ENCODE measurements at places on chromosomes 7 and 10.

DNA sequence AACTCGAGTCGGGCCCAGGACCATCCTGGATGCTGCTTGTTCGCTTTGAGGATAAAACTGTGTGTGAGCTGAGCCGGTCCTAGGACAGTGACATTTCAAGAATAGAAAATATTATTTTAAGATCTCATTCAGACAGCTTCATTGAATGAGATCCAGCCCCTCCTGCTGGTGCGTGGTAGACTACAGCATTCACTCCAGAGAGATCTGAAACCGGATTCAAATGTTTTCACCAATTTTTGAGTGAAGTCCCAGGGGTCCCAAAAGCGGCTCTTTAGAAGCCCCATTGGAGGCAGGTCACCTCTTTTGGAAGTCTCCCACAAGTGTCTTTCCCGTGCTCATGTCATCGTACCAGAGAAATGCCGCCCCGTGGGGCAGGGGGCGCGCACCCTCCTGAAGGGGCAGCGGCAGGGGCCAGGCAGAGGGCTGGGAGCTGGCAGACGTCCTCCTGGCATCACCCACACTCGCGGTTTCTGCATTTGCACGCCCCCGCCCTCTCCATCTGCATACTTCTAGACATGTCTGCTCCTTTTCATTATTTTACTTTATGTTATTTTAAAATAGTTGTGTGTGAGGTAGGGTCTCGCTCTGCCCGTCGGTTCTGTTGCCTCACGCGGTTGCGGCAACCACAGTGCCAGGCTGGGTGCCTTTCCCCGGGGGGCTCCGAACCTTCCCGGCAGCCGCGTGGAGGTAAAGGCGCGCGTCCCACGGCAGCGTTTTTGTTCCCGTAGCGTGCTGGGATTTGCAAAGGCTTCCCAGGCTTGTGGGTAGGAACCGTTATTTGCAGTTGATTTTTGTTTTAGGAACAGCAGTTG lies 52.3 kb upstream of the DPYSL4 start:
- DNase-seq: no peak

DNA sequence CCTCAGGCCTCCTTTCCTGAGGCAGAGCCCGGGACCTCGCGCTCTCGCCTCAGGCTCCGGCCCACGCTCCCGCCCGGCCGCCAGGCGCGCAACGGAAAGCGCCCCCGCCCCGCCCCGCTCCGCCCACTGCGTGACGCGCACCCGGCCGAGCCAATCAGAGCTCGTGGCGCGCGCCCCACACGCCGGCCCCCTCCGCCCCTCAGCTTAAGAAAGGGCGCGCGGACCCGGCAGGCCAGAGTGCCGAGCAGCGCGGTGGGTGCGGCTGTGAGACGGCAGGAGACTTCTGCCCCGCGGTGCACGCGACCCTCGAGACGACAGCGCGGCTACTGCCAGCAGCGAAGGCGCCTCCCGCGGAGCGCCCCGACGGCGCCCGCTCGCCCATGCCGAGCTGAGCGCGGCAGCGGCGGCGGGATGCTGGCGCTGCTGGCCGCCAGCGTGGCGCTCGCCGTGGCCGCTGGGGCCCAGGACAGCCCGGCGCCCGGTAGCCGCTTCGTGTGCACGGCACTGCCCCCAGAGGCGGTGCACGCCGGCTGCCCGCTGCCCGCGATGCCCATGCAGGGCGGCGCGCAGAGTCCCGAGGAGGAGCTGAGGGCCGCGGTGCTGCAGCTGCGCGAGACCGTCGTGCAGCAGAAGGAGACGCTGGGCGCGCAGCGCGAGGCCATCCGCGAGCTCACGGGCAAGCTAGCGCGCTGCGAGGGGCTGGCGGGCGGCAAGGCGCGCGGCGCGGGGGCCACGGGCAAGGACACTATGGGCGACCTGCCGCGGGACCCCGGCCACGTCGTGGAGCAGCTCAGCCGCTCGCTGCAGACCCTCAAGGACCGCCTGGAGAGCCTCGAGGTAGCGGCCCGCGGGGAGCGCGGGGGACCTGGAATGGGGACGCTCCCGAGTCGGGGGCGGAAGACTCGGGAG lies at the start of gene NPTX2:
Gene NPTX2, plus strand, starts transcription at position 235 of the 909 bp plus-strand sequence. Its CDS starts 177 bp downstream, at position 412.
- no peak for DNase-seq

DNA sequence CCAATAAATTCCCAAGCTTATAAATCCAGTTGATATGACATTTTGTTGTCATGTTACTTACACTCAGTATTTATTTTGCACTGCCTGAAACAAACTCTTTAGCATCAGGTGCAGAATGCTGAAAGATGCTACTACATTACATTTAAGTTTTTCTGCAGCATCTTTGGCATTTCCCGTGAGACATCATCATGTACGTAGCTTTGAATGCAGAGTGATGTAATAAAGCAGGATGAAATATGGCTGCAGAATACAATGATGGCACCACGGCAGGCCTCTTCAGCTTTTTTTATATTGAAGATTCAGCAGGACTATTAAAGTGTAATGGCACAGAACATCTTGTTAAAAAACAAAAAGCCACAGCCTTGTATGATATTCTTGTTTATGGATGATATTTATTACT lies 531.8 kb downstream of the NXPH1 start:
- DNase-seq: no peak

GRCh38 chr7:130021105-130021834 lies 29.9 kb downstream of the ZC3HC1 start:
- no peak for DNase-seq

DNA sequence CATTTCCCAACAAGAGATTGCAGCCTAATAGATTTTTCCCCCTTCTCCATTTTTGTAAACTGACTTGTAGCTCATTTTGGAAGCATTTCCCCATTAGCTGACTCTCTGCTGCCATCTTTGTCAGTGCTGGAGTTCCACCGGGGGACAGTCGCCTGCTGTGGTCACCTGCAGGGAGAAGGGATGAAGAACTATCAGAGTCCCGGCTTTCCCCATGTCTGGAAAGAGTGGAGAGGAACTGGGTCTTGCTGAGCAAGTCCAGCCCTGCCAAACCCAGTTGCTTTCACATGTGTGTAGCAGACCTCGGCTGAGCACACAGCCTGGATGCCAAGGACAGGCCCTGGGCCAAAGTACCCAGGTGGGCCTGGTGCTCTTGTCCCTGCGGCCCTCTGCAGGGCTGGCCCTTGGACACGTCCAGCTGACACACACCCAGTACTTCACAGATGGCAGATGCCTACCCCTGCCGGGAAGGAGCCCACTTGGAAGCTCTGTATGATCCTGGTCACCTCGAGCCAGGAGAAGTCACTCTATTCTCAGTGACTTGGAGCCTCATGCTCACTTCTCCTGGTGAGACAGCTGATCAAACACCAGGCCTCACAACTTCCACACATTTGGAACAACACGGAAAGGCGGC lies 157.3 kb upstream of the NPVF start:
- no peak for DNase-seq

GRCh38 chr10:102919246-102919959 lies 1.3 kb downstream of the CNNM2 start:
- no peak for DNase-seq

GRCh38 chr10:131006458-131007256 lies 304.9 kb downstream of the TCERG1L start:
- no peak for DNase-seq

DNA sequence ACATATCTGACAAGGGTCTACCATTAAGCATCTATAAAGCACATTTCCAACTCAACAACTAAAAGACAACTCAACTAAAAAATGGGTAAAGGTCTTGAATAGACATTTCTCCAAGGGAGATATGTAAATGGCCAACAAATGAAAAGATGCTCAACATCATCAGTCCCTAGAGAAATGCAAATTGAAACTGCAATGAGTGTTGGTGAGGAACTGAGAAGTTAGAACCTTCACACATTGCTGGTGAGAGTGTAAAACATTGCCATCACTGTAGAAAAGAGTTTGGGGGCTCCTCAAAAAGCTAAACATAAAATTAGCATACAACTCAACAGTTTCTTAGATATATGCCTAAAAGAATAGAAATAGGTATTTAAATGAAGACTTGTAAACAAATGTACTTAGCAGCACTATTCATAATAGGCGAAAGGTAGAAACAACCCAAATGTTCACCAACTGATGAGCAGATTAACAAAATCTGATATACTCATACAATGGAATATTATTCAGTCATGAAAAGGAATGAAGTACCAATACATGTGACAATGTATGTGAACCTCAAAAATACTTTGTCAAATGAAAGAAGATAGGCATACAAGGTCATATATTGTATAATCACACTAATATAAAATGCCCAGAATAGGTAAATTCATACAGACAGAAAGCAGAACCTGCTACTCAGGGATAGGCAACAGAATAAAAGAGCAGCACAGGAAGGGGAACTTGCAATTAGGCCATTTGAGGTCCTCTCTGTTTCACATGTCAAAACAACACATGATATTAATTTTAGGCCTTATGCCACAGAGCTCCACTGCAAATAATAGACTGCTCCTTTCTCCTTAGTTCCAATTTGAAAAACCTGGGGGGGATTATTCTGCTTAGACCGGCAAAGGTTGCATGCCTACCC lies 10.6 kb upstream of the LRRC72 start:
- DNase-seq: no peak

DNA sequence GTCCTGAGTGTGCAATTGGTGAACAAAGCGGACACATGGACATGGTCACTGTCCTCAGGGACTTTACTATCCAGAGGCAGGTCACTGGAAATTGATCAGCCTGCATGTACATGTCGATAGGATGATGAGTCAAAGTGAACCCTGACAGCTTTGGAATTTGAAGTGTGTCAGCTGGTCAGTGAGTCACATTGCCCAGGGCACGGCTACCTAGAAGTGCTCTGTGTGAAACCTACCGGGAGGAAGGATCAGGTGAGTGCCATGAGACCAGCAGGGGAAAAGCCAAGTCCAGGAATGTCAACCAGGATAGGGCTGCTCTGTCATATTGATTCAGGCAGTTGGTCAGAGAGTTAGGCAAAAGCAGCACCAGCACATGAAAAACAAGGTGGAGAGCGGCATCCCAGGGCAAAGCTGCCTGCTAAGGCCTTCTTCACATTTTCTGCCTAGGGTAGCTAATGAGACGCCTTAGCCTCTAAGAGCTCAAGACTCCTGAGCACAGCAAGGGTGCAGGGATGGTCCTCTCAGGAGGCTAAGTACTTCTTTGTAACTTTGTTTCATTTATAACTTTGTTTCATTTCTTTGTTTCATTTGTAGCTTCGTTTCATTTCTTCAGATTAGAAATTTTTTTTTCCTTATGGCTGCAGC lies 19.4 kb upstream of the PDCD4 start:
- no peak for DNase-seq
